CD4-positive, alpha-beta memory T cell (primary cell): ENCODE measurements at places on chromosomes 12 and 14.
A peak's percentile ranks its signal among the peaks of the same experiment; 100 is the strongest.

DNA sequence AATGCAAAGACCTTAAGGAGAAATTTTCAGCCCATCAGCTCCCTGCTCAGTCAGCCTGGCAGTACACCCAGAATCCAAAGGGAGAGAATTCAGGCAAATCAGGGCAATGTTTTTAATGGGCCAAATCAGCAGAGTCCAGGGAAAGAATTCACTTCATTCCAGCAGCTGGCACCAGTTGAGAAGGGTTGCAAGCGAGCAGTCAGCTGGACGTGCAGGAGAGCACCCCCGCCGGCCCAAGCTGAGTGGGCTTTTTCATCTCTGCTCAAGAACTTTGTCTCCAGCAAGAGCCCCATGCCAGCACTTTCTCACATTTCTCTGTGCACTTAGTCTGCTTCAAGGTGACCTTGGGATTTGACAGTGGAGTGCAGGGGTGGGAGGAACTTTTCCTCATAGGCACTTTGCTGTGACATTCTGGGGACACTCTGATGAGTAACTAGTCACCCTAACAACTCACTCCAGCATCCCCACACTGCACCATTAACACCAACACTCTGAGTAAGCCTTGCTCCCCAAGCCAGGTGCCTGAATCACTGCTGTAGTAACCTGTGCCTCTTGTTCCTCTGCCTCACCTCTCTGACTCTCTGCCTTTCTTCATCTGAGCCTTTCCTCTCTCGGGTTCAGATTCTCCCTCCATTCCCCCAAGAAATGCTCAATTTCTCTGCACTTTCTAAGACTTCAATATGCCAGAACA is 2.2 kb downstream of the ENDOU start:
- no peak for DNase-seq

- DNase-seq = no peak
Measured at GRCh38 chr12:3339221-3339620, 151.8 kb upstream of the PRMT8 start.

- DNase-seq = no peak
Measured at GRCh38 chr12:76878099-76878898, 520 bp downstream of the CSRP2 start.

- no peak for DNase-seq
Measured at GRCh38 chr12:33562401-33562800, 122.8 kb upstream of the SYT10 start.

DNA sequence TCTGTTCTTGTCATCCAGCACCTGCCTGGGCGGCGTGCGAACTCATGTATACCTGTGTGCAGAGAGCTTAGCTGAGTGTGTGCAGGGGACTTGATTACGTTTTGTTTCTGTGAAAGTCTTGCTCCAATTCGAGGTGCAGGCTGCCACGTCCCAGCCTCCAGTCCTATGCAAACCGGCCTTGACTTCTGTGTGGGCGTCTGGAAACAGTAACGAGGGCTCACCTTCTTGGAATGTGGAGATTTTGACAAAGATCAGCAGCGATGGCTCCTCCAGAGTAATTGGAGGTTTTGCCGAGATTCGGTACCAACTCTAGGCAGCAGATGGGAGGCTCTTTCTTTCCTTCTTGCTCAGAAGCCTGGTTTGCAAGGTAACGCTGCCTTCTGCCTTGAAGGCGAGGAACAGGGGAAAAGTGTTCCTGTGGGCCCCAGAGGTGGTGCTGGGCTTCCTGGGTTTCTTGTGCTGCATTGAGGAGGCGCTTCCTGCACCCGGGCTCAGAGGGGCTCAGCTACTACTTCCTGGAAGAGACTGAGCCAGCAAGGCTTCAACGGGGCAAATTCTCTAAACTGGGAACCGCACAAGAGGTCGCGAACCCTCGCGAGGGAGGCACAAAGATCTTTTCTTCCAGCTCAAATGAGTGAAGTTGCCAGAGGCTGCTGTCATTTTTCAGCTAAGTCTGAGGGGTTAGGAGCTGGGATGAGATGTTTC is 249.0 kb downstream of the AACS start:
- DNase-seq = no peak

GRCh38 chr14:69204753-69205152 is 13.5 kb downstream of the EXD2 start:
- no peak for DNase-seq

- DNase-seq = no peak
Measured at GRCh38 chr12:131911028-131911650, 16.7 kb downstream of the ULK1 start.

- no peak for DNase-seq
Measured at GRCh38 chr14:49220492-49220891, 365.7 kb downstream of the RPS29 start.

DNA sequence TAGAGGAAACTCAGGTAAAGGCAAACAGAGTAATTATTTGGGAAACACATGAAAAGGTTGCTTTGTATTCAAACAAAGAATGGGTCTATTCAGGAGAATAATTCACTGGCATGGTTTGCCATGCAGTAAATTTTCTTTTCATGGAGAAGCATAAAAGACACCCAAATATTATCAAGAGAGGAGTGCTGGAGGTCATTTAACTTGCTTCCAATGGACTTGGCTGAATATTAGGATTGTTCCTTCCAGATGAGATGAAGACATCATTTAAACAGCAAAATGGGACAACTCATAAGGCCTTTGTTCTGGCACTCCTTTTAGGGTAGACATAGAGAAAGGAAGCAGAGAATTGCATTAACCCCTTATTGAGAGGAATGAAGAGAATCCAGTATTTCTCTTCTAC is 38.7 kb downstream of the WIF1 start:
- no peak for DNase-seq

GRCh38 chr14:94066089-94066676 is 14.8 kb downstream of the DDX24 start:
- DNase-seq = no peak

DNA sequence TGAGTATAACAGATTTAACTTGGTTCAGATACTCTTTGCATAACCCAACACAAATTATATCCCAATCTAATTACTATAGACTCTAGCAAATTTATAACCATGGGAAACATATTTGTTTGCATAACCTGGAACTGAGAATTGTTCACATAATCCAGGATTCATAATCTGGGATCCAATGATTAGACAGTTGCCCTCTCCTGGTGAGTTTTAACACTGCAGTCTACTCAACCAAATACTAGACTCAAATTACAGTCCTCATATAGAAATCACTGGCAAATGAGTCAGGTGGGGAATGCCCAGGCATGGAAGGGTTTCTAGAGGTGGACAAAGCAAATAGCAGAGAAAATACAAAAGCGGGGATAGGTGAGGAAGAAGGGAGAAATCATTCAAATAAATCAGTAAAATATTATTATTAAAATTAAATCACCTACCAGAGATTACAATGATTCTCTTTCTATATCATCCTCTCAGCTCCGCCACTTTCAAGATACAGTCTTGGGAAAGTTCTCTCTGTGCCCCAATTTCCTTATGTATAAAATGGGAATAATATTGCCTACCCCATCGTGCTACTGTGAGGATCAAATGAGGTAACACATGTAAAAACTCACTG is 9.4 kb downstream of the GCH1 start:
- peak; percentile 29 for DNase-seq

GRCh38 chr14:88323523-88324199 is 592 bp upstream of the KCNK10 start:
- no peak for DNase-seq

- no peak for DNase-seq
Measured at GRCh38 chr14:63214417-63215196, 10.4 kb downstream of the RHOJ start.

- DNase-seq = peak; percentile 83
Measured at GRCh38 chr12:6869049-6870021, 2.0 kb downstream of the TPI1 start.

DNA sequence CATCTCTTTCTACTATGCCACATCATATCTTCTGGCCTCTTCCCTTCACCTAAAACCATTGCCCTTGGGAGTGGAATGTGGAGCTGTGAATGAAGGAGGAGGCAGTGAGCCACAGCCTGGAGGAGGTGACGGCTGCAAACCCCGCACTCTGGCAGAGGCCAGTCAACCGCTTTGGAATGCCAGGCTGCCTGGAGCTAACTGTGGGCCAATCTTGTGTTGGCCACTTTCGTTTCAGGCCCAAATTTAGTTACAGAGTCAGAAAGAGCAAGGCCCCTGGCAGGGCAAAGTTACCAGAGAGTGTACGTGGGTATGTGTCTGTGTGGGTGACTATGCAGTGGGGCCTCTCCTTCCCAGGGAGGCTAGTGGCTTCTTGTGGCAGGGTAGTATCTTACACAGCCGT is 40.1 kb downstream of the CACNA1C start:
- no peak for DNase-seq

GRCh38 chr12:119128527-119128926 is 50.2 kb upstream of the HSPB8 start:
- no peak for DNase-seq

DNA sequence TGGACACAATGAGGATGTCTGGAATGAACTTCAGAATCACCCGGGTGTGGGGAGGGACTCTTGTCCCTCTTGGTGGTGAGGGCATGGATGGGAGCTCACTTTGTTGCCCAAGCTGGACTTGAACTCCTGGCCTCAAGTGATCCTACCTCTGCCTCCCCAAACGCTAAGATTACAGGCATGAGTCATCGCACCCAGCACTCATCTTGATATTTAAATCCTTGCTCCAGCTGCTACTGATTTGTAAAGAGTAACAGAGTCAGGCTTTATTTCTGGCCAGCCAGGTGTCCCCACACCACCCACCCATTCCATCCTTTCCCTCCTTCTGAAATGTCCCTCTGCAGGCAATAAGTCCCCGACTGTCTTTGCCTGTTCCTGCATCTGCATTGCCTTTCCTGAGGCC is 4.9 kb downstream of the DDX54 start:
- no peak for DNase-seq

- no peak for DNase-seq
Measured at GRCh38 chr12:121005346-121005815, 10.9 kb downstream of the C12orf43 start.

- DNase-seq = no peak
Measured at GRCh38 chr12:113097716-113098440, 37.7 kb downstream of the RASAL1 start.

- DNase-seq = no peak
Measured at GRCh38 chr12:25529738-25530137, 23.3 kb downstream of the LMNTD1 start.

GRCh38 chr12:10896854-10897253 is 12.5 kb downstream of the TAS2R13 start:
- no peak for DNase-seq

DNA sequence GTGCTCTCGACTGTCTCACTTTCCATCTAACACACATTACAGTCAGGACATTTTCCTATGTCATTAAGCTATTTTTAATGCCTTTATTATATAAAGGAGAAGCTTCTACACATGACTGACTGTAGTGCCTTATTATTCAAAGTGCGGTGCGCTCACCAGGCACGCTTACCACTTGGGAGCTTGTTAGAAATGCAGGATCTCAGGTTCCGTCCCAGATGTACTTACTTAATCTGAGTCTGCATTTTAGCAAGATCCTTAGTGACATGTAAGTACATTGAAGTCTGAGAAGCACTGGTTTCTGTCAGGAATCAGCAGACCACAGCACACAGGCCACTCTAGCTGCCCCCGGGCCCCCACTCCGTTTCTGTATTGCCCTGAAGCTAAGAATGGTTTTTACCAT is 44.7 kb upstream of the MDM1 start:
- no peak for DNase-seq

DNA sequence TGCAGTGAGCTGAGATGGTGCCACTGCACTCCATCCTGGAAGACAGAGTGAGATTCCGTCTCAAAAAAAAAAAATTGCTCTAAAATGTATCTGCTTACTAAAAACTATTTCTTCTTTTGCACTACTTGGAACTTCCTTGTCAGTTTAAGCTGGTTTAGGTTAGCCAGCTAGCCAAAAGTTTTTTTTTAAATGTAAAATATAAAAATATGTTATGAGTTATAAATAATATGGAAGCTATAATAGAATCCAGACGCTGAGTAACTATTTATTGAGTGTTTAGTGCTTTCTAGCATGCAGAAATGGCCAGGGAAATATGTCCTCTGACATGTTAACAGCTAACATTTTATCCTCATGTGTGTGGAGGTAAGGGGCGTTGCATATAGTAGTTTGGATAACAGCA is 85.6 kb downstream of the PLEKHA5 start:
- DNase-seq = no peak

DNA sequence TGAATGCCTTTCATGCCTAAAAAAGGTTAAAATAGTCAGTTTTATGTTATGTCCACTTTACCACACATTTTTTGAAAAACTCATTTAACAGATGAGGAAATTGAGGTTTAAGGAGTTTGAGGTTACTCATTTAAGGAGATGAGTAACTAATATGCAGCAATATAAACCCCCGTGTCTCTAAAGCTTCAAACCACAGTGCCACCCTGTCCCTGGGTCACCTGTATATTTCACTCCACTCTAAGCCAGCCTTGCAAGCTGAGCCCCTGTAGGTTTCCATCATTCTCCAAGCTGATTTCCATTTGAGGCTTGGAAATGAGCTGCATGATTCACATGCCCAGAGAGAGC is 64.4 kb downstream of the NUAK1 start:
- no peak for DNase-seq

DNA sequence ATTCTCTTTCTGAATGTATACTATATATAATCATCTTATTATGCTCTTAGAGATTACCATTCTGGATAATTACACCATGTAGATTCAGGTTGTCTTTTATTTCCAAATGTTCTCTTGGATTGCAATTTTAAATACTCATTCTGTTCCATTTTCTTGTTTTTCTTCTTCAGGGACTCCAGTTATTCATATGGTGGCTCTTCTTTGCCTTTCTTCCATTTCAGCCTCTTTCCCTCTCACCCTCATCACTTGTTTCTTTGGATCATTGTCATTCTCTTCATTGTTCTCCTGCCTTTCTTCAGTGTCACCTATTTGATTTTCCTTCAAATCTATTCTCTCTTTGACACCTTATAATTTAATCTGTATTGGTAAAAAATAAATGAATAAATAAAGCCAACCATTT is 182.0 kb downstream of the ITPR2 start:
- DNase-seq = no peak

GRCh38 chr14:21399311-21399870 is 15.6 kb upstream of the SUPT16H start:
- DNase-seq = no peak

GRCh38 chr12:1579651-1580435 is 14.5 kb downstream of the FBXL14 start:
- DNase-seq = no peak

- no peak for DNase-seq
Measured at GRCh38 chr12:60853407-60853806, 1257.6 kb downstream of the SLC16A7 start.

DNA sequence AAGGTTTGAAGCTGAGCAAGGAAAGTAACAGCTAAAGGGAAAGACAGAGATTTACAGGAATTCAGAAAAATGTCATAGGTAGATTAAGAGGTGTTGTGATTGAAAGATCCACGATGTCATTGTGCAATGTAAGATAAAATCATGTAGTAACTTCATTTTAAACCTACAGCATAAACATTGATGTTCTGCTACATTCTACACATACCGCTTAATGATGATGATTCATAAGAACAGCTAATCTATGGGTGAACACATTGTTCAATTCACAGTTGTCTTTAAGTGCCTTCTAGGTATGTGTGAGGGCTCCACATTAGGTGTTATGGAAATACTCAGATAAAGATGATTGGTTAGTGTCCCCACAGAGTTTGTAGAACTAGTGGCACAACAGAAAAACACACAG is 170.9 kb downstream of the GRIP1 start:
- DNase-seq = no peak
